ENCODE measurements at places on chromosomes 3 and 15. TPM values are rescaled to one million over a fixed set of nuclear protein-coding genes. Genes with fewer than 3 reads are reported as not detected.

- DNase-seq = no peak
These were observed 118.0 kb downstream of the FOXP1 start for GRCh38 chr3:71465371-71466036.

GRCh38 chr3:171851660-171852058, 8.5 kb downstream of the TMEM212 start:
- DNase-seq = no peak

ADGRG7 gene
- total RNA-seq = not detected

RFTN1 gene
- total RNA-seq = 16.1 TPM

- DNase-seq = no peak
These were observed 15.0 kb downstream of the CEP152 start for GRCh38 chr15:48795901-48796300.

GRCh38 chr3:128590948-128591347, 59.7 kb downstream of the RPN1 start:
- DNase-seq = no peak

GRCh38 chr3:17901893-17902292, 159.5 kb upstream of the TBC1D5 start:
- no peak for DNase-seq

- DNase-seq = no peak
These were observed 347.7 kb upstream of the TGFBR2 start for GRCh38 chr3:30258426-30259392.

- DNase-seq = peak; percentile 27
These were observed 565.0 kb downstream of the MAGI1 start for GRCh38 chr3:65473736-65474135.

DNA sequence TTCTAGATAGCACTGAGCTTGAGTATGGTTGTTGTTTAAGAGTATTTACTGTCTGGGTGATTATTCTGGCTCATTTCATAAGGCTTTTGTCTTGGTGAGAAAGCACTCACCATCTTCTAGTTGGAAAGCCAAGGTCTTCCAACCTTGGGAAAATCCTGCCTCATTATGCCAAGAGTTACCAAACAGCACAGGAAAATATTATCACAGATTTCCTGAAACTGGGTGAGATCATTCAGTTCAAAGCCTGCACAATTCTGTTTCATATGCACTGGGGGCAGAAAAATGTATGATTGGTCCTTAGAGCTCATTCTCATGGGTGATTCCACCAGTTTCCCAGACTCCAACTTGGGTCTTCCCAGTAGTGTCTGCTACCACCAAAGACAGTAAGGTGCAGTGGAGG, 291.8 kb downstream of the RORA start:
- DNase-seq = no peak

- DNase-seq = no peak
These were observed 42.4 kb downstream of the CP start for GRCh38 chr3:149179220-149179619.

DNA sequence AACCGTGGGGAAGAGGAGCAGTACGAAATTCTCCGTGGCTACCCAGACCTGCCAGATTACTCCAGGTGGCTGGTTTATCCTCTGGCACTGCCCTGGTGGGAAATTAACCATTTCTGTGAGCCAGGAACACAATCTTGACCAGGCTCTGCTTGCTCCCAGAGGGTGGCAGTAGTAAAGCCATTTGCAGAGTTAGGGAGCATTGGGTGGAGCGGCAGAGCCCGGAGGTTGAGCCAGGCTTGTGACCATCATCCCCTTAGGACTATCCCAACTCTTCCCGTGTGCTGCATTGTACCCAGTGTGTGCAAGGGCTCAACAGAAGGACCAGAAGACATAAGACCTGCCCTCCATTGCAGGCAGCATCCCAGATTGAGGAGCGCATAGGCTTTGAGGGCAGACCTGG, 5.3 kb downstream of the KNG1 start:
- no peak for DNase-seq

GPR176 gene
- 6.8 TPM for total RNA-seq

DNA sequence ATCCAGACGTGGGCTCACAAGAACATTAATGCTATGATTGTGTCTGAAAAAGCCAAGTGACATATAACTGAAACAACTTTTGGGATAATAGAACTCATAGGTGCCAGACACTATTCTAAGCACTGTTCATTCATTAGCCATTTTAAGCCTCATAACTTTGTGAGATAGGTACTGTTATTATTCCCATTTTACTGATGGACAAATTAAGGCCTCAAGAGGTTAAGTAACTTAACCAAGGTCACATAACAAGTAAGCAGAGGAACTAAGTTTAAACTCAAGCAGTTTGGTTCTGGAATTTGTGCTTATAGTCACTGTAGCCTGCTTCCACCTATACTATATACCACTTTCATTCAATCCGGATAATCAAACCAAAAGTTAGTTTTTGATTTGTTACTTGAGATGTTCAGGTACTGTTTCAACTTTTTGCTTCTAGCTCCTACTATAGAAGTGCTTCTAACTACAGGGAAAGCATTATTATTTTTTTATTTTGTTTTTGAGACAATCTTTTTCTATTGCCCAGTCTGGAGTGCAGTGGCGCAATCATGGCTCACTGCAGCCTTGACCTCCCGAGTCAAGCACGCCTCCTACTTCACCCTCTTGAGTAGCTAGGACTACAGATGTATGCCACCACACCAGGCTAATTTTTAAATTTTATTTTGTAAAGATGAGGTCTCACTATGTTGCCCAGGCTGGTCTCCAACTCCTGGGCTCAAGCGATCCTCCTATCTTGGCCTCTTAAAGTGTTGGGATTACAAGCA, 41.9 kb downstream of the TIPARP start:
- no peak for DNase-seq

- DNase-seq = peak; percentile 67
These were observed 124.7 kb upstream of the RAD18 start for GRCh38 chr3:9087831-9088413.

DNA sequence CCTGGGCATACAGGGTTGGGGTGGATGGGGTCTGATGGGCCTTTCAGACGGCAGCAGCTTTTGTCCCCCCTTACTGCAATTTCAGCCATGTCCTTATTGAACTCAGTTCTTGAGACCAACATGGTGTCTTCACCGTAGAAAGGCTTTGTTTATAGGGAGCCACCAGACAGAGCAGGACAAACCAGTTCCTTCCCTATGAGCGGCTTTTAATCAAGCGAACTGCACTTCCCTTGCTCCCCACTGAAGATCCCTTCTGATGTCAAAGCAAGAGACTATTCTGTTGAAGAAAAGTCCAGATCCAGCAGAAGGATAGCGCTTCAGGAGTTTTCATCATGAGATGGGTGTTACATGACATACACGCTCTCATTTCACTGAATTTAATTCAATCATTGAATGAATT, 100.4 kb downstream of the CD47 start:
- no peak for DNase-seq

DNA sequence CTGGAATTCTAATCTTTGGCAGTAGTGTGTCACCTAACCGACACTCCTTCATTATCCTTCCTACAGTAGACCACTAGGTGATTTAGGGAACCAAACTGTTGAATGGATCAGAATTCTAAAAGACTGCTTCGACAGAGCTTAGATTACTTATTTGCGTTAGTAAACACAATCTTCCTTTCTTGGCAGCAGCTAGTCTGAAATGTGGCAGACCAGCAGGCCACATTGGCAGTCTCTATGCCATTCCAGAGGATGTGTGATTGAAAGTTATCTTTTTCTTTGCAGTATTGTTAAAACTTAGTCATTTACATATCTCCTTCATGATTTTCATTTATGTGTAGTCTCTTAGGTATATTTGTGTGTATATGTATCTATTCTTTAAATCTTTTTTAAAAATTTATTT, 23.6 kb downstream of the MBNL1 start:
- DNase-seq = no peak

GRCh38 chr3:22922317-22922716, 280.8 kb upstream of the UBE2E2 start:
- no peak for DNase-seq

- no peak for DNase-seq
These were observed 73.8 kb downstream of the MINAR1 start for GRCh38 chr15:79505956-79506355.

DNA sequence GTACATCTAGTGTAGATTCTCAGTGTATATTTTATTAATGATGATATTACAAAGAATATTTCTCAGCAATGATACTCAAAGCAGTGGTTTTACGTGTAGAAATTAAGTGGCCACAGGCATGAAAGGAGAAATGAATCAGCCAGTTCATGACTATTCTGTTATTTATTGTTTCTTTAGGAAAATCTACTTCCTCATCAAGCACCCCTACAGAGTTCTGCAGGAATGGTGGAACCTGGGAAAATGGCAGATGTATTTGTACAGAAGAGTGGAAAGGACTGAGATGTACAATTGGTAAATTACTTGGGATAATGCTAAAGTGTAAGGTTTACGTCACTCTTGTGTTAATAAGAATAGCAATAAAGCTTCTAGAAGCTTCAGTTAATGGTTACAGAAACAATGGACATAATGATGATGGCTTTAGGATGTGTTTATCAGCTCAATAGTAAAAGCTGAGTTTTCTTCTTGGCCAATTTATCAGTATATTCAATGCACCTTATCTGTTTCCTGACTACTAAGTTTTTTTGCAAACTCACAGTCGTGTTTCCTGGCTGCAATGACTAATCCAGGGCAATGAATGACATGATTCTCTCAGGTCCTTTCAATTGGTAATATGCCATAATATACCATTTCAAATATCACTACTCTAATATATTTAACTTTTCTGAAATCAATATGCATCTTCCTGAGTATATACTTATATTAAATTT, 20.2 kb downstream of the ADGRG7 start:
- DNase-seq = no peak

DNA sequence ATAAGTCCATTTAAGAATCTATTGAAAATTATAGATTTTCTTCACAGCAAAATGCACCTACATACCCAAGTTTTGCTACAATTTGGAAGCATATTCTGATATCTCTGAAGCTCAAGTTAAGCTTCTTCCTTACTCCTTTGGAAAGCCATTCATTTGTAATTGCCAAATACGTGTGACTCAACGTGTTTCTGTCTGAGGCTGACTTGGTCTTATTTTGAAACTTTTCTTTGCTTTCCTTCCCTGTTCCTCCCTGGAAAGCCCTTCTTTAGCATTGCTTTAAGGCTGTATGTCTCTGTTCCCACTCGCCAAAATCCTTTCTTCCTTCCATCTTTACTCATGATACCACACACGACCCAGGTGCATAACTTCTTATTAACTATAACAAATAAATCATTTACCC, 232.0 kb downstream of the ZBBX start:
- DNase-seq = no peak

CAND2 gene
- total RNA-seq = 27.2 TPM

DNA sequence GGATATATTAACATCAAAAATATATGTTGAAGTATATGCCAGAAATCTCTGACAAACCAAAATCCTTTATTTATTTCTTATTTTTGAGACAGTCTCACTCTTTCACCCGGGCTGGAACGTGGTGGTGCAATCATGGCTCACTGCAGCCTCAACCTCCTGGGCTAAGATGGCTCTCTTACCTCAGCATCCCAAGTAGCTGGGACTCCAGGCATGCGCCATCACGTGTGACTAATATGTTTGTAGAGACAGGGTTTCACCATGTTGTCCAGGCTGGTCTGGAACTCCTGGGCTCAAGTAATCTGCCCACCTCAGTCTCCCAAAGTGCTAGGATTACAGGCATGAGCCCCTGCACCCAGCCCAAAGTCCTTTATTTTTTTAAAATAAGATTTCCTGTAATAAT, 11.9 kb downstream of the FAIM start:
- DNase-seq = no peak

Data from muscle of leg (tissue), 16 donors.